Head of caudate nucleus (tissue), 42 donors: ENCODE measurements at places on chromosomes 5 and 9.

DNA sequence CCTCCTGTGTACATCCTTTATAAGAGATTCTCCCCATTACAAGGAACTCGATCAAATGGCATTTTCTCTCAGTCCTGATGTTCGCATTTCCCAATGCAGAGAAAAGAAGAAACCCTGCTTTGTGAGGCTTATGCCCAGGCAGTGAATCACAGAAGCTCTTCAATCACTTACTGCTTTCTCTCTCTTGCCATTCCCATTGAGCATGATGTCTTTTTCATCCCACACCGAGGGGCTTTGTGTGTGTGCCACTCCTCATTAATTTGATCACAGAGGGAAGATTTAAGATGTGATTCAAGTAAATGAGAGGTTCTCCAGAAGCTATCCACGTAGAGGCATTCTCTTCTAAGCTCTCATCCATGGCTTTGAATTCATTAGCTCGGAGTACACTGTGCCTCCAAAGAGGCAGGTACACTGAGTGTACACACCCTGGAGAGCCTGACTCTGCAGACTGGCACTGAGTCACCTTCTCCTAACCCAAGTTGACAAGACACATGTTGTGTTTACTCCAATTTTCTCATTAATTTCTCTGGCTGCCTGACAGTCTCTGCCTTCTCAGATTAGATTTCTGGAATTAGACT, 45.4 kb downstream of the MFAP3 start:
- no peak for DNase-seq

DNA sequence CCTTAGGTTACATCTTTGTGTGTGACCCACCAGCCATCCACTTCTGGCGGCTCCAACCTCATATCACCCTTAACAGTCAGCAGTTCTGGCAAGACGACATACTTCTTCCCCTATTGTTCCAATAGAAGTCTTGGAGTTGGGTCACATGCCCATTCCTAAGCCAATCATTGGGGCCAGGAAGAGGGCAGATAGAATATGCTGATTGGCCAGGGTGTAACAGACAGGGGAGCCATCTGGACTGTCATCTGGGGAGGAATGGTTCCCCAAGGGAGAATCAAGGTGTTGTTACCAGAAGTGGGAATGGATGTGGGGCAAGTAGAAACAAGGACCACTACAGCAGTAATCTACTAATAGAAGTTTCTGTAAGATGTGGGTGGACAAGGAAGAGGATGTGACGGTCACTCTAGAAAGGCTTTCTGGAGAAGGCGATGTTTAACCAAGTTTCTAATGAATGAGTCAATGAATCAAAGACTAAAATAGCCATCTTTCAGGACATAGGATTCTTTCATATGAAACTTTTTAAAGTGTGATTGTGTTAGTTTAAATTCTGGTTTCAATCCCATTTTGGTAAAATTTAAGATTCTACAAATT, 200.4 kb downstream of the ARHGAP26 start:
- DNase-seq: no peak

GRCh38 chr5:146342882-146343865, 4.5 kb downstream of the POU4F3 start:
- no peak for DNase-seq

DNA sequence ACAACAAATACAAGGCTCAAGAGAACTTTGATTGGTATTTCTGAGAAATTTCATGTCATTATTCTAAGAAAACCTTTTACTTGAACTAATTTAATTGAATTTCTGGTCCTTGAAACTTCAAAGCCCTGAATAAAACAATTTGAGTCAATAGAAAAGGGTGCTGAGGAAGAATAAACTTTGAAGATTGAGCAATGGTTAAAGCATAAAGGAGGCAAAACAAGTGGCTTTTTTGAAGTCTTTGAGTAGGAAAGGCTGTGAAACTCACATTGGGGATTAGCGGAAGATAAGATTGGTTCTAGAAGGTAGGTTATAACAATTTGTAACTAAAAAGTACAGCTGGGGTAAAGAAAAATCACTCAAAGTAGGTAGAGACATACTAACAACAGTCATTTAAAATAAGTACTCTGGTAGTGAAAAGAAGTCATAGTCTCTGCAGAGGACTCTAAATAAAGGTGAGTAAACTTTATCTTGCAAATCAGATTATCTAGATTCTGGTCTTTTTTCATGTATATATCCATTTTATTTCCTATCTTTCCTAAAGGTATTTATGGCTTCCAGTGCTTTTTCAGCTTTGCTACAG, 6.4 kb upstream of the PLPP1 start:
- no peak for DNase-seq

GRCh38 chr9:31556667-31557463, 827.6 kb upstream of the ACO1 start:
- DNase-seq: no peak

- DNase-seq: no peak
Measured at GRCh38 chr5:35656721-35657120, 39.1 kb downstream of the SPEF2 start.

GRCh38 chr5:31255041-31255440, 61.6 kb downstream of the CDH6 start:
- DNase-seq: no peak

GRCh38 chr9:81791076-81791475, 101.7 kb upstream of the TLE1 start:
- DNase-seq: no peak

- DNase-seq: no peak
Measured at GRCh38 chr9:131334629-131335367, 45.3 kb downstream of the PLPP7 start.

GRCh38 chr5:52760695-52761366, 26.9 kb upstream of the ITGA1 start:
- DNase-seq: no peak

DNA sequence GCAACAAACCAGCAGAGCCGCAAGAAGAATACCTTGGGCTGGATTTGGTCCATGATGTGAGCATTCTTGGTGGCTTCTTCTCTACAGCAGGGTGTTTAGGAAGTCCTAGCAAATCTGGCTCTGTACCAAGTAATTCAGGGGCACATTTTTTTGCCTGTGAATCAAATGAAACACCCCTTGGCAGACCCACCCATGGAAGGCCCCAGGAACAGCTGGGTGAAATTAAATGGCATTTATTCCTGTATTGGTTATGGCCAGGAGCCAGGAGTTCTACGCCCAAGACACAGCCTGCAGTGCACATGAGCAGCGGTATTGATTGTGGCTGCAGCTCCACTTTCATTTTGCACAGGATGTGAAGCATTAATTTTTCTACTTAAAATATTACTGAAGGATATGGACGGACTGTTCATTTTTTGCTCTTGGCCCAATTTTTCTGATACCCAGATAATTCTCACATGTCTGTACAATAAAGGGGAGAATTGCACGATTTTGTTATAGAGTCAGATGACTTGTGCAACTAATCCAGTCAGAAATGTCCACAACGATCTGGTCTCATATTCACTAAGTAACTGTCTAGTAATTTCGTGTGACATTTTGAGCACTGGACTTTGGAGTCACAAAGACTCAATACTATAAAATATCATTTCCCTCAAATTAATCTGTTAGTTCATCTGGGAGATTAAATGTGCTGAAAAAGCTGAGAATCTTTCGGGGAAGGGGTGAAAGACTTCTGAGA, 120.7 kb upstream of the APC start:
- DNase-seq: no peak

DNA sequence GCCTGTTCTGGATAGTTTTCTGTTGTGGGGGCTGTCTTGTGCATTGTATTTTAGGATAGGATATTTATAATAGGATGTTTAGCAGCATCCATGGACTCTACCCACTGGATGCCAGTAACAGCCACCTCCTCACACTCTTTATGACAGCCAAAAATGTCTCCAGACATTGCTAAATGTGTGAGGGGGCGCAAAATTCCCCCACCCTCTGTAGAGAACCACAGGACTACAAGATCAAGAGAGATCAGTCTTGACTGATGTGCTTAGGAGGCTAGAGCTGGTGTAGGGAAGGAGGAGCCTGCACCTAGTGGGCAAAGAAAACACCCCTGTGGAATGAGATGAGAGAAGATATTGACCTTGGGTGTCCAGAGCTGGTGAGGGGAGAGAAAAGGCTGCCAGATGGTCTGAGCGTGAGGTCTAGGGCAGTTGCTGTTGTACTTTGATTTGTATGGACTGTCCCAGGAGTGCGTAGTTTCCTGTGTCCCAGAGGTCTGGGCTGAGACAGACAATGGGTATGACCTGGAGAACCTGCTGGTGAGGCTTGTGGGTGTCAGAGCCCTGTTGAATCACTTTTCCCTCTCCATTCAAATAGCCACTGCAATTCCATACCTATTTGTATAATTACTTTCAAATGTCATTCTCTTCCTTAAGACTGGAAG, 16.3 kb downstream of the DAPK1 start:
- no peak for DNase-seq

GRCh38 chr5:31604240-31604639, 34.7 kb upstream of the PDZD2 start:
- no peak for DNase-seq

- no peak for DNase-seq
Measured at GRCh38 chr9:17627641-17628040, 48.8 kb downstream of the SH3GL2 start.
